ENCODE measurements at places on chromosomes 11 and 22.

GRCh38 chr11:27242591-27242990, 120.4 kb downstream of the CCDC34 start:
- no peaks in the 10 kb centered on the region for H3K4me1 ChIP-seq
- no peak for DNase-seq
- H3K36me3 ChIP-seq = no peaks in the 10 kb centered on the region

DNA sequence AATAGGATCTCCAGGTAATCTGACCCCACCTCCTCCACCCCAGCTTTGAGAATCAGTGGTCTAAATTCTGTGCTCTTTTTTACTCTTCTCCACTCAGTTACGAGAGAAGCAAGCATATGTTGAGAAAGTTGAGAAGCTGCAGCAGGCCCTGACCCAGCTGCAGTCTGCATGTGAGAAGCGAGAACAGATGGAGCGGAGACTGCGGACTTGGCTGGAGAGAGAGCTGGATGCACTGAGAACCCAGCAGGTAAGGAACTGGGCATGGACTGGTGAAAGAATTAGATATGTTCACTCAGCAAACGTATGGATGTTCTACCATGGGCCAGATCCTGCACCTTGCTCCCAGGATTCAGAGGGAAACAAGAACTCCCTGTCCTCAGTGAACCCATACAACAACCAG, 85.7 kb downstream of the AMOTL1 start:
- H3K27ac ChIP-seq = no peak overlapping the region
- H3K27me3 ChIP-seq = no peaks in the 10 kb centered on the region
- H3K36me3 ChIP-seq = no peaks in the 10 kb centered on the region
- no peak overlapping the region for H3K4me3 ChIP-seq

- no peaks in the 10 kb centered on the region for H3K36me3 ChIP-seq
- H3K27me3 ChIP-seq = peaks cover 7% of the 10 kb centered on the region
- H3K27ac ChIP-seq = no peak overlapping the region
- peaks cover 8% of the 10 kb centered on the region for H3K4me1 ChIP-seq
- H3K4me3 ChIP-seq = no peak overlapping the region
Observed at GRCh38 chr22:23067023-23067650, 3.2 kb upstream of the GNAZ start.

- no peak overlapping the region for H3K27ac ChIP-seq
- H3K4me3 ChIP-seq = no peak overlapping the region
- peaks cover 7% of the 10 kb centered on the region for H3K4me1 ChIP-seq
- H3K27me3 ChIP-seq = no peaks in the 10 kb centered on the region
- peaks cover 49% of the 10 kb centered on the region for H3K36me3 ChIP-seq
- DNase-seq = no peak
Observed at GRCh38 chr11:110262072-110262403, 34.4 kb downstream of the RDX start.

DNA sequence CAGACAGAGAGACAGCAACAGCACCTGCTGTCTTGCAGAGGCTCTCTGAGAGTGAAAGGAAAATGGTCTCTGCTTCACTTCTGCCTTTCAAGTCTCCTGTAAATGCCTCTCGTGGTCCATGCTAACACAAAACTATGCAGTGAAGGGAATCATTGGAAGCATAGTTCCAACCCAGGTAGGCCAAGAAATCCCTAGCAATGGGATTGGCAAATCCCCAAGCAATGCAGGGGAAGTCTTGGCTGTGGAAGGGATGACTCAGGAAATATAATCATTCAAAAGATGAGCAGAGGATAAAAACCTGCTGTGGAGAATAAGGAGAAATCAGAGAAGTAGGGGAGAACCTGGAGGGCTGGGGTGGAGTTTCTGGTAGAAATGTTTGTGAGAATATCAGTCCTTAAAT, 216.1 kb upstream of the ZBED5 start:
- H3K4me1 ChIP-seq = peaks cover 24% of the 10 kb centered on the region
- no peak for DNase-seq
- H3K27me3 ChIP-seq = no peaks in the 10 kb centered on the region

- H3K27ac ChIP-seq = no peak overlapping the region
- H3K4me3 ChIP-seq = no peak overlapping the region
- no peaks in the 10 kb centered on the region for H3K27me3 ChIP-seq
- DNase-seq = no peak
- H3K4me1 ChIP-seq = no peaks in the 10 kb centered on the region
- no peaks in the 10 kb centered on the region for H3K36me3 ChIP-seq
Observed at GRCh38 chr22:38036392-38037062, 20.7 kb upstream of the PICK1 start.

- no peak overlapping the region for H3K27ac ChIP-seq
- no peaks in the 10 kb centered on the region for H3K4me1 ChIP-seq
- H3K36me3 ChIP-seq = no peaks in the 10 kb centered on the region
- no peak for DNase-seq
- H3K4me3 ChIP-seq = no peak overlapping the region
Observed at GRCh38 chr11:69797737-69798528, 21.3 kb downstream of the FGF3 start.

GRCh38 chr11:44416776-44417175, 106.8 kb upstream of the ALX4 start:
- H3K36me3 ChIP-seq = no peaks in the 10 kb centered on the region
- DNase-seq = no peak
- H3K4me3 ChIP-seq = no peak overlapping the region
- no peaks in the 10 kb centered on the region for H3K4me1 ChIP-seq
- no peak overlapping the region for H3K27ac ChIP-seq

- H3K27me3 ChIP-seq = peaks cover 11% of the 10 kb centered on the region
- no peak overlapping the region for H3K4me3 ChIP-seq
- peaks cover 8% of the 10 kb centered on the region for H3K4me1 ChIP-seq
- H3K36me3 ChIP-seq = no peaks in the 10 kb centered on the region
- no peak overlapping the region for H3K27ac ChIP-seq
Observed at GRCh38 chr11:46930089-46930488, 6.5 kb upstream of the CSTPP1 start.

DNA sequence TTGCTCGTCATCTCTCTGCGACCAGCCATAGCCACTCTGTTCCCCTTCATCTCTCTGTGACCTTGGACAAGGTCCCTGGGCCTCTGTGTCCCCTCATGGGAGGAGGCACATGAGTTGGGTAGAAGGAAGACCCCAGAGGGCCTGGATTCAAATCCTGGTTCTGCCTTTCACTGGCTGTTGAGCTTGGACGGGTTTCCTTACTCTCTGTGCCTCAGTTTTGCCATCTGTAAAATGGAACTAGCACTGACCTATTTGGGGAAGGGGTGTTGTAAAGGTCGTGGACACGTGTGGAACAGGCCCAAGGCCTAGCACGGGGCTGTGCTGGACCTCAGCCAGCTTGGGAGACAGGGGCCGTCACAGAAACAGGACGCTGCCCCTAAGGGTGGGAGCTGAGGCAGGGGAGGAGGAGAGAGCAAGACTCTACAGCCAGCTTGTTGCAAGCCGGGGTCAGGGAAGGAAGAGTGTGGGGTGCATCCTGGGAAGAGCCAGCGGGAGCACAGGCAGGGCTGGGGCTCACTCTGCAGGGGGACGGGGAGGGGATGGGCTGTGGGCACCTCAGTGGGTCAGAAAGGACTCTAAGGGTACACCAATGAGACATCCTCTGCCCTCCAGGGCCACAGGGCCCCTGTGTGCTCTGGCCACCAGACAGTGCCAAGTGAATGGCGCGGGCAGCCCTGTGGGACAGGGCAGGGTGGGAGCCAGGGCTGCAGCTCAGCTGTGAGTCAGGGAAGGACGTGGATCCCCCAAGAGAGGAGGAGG, 59.1 kb downstream of the WNT7B start:
- H3K27me3 ChIP-seq = no peaks in the 10 kb centered on the region
- no peak for DNase-seq
- no peaks in the 10 kb centered on the region for H3K4me1 ChIP-seq
- H3K4me3 ChIP-seq = no peak overlapping the region
- H3K36me3 ChIP-seq = no peaks in the 10 kb centered on the region
- H3K27ac ChIP-seq = no peak overlapping the region

- H3K4me3 ChIP-seq = no peak overlapping the region
- no peak overlapping the region for H3K27ac ChIP-seq
- H3K27me3 ChIP-seq = no peaks in the 10 kb centered on the region
- H3K4me1 ChIP-seq = no peaks in the 10 kb centered on the region
- H3K36me3 ChIP-seq = no peaks in the 10 kb centered on the region
Observed at GRCh38 chr11:89667001-89667400, 43.1 kb upstream of the TRIM77 start.

DNA sequence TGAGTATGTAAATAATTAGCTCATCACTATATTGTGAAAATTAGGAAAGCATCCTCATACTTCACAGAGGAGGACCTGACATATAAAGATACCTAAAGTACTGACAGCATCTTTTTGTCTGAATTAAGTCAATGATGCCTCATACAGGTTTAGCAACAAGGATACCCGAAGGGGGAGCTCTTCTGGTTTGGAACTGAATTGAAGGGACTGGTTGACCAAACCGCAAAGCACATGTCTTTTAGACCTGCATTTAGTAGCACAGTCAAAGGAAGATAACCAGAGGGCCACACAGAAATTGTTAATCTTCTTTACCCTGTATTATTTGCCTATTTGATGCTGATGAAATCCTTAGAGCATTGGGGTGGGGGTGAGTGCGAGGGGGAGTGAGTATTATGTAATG, 12.9 kb upstream of the WT1 start:
- no peak overlapping the region for H3K4me3 ChIP-seq
- peaks cover 17% of the 10 kb centered on the region for H3K27me3 ChIP-seq
- no peaks in the 10 kb centered on the region for H3K36me3 ChIP-seq
- DNase-seq = no peak
- no peak overlapping the region for H3K27ac ChIP-seq

- H3K4me3 ChIP-seq = no peak overlapping the region
- DNase-seq = no peak
- no peaks in the 10 kb centered on the region for H3K36me3 ChIP-seq
- H3K4me1 ChIP-seq = peaks cover 37% of the 10 kb centered on the region
- no peaks in the 10 kb centered on the region for H3K27me3 ChIP-seq
Observed at GRCh38 chr22:22213231-22213630, 31.4 kb upstream of the VPREB1 start.

GRCh38 chr11:25602149-25602548, 729.8 kb upstream of the ANO3 start:
- DNase-seq = no peak
- H3K27ac ChIP-seq = no peak overlapping the region
- H3K27me3 ChIP-seq = no peaks in the 10 kb centered on the region
- H3K4me3 ChIP-seq = no peak overlapping the region

GRCh38 chr11:398826-399225, 4.8 kb downstream of the PKP3 start:
- peaks cover 3% of the 10 kb centered on the region for H3K36me3 ChIP-seq
- peaks cover 8% of the 10 kb centered on the region for H3K27me3 ChIP-seq
- peaks cover 4% of the 10 kb centered on the region for H3K4me1 ChIP-seq
- no peak overlapping the region for H3K4me3 ChIP-seq

Measured in activated CD4-positive, alpha-beta T cell treated with anti-CD3 and anti-CD28 coated beads for 36 hours (primary cell).